ENCODE measurements at places on chromosomes 3 and 15.

DNA sequence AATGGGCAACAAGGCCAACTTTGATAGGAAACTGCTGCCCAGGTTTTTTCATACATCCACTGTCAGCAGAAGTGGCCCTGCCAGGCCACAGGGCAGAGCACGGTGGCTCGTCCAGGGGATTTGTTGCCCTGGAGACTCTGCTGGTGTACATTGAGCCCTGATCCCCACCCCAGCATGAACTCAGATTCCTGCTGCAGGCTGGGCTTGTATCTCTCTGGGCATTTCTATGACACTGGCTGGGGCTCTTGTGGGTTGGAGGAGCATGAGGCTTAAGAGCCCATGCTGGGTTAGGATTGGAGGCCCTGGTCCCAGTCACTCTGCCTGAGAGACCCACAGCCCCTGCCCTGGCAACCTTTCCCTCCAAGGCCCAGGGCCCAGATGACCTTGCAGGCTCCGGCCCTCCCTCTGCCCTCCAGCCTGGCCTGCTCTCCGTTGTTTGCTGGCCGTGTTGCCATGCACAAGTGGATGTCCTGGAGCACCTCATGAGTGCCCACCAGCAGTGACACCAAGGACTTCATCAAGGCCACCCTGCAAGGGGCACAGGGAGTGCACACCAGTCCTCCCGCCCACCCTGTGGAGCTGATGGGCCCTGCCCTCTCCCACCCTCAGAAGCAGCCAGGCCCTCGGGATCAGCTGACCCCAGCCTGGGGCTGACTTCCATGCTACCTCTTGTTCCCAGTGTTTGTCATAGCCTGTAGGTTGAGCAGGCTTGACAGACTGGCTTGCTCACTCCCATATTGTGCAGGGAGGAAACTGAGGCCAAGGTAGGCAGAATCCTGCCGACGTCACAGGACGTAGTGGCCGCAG lies 58.2 kb downstream of the ZNF445 start:
- no peak for DNase-seq

DNA sequence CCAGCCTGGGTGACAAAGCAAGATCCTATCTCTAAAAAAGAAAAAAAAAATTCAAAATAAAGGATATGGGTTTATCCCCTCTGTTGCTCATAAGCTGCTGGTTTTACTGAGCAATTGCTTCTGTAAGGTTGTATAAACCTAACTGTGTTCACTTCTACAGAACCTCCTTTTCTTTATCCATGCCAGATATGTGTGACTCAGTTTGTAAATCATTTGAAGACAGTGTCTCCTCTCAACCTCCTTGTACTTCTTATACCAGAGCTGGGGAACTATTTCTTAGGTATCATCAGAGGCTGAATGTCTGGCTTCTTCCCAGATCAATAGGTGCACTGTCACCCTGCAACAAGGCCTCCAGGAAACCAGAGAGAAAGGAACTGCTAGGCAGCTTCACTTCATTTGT lies 273.8 kb downstream of the CD47 start:
- DNase-seq = no peak

GRCh38 chr15:63473999-63474809 lies 30.2 kb upstream of the USP3 start:
- DNase-seq = peak; percentile 71

DNA sequence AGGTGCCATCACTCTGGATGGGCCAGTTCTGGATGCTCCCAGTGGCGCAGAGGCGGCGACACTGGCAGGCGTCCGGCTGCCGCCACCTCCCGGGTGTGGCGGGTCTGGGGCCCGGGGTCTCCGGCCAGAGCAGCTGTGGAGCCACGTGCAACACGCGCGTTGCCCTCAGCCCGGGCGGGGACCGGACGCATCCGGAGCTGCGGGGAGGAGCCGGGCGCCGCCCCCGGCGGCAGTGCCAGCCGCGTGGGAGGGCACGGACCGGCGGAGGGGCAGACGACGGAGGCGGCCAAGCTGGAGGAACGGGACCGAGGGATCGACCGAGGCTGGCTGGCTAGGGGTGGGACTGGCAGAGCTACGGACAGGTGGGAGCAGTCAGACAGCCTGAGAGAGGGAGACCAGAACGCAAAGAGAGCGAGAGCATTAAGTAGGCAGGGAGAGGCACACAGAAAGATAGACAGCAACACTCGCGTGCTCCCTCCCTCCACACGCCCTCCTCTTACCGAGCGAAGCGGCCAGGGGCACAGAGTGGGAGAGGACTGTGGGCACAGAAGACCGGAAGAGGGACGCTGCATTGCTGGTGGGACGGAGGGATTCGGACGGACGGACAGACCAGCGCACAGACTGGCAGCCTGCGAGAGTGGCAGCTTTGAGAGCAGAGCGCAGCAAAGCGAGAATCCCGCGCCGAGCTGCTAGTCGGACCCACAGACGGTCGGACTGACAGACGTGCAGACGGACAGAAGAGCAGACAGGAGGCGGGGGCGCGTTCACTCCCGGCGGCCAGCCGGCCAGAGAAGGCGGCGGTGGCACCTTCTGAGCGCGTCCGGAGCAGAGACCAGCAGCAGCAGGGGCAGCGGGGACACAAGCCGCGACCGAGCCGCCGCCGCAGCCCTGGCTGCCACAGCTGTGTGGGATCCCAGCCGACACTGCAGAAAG lies at the start of gene ARPP21:
Gene ARPP21 (plus strand): TSS at position 272 of the 933 bp plus-strand sequence. CDS start 42,227 bp downstream, outside the sequence.
- no peak for DNase-seq

DNA sequence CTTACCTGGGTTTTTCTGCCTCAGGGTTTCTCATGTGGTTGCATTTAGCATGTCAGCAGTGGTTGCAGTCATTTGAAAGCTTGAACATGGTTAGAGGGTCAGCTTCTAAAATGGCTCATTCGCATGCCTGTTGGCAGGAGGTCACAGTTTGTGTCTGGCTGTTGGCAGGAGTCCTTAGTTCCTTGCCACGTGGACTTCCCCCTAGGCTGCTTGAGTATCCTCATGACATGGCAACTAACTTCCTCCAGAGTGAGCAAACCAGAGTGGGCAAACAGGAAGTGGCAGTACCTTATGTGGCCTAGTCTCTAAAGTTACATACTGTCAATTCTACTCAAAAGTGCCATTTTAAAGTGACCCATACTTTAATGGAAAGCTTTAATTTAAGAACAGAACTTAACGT lies 3.4 kb upstream of the UNC13C start:
- DNase-seq = no peak

DNA sequence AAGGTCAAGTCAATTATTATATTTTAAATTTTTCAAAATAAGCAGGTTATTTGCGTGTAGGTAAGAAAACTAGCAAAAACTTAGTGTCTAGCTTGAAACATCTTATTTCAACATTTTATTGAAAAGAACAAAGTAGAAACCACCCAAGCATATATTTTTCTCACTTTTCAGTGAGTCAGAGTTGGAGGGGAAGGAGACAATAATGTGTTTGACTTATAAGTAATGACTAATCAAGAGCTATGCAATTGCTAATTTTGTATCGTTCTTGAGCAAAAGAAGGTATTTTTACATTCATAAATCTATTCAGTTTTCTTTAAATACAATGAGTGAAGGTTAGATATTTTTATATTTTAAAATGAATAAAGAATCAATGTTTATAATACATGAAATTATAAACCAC lies 54.4 kb upstream of the P2RY1 start:
- DNase-seq = no peak

- no peak for DNase-seq
Measured at GRCh38 chr3:42749753-42750231, 23.3 kb downstream of the CCDC13 start.

Measured in CD4-positive, alpha-beta T cell treated with Interferon alpha-2 for 1 hour (primary cell).